Activated CD4-positive, alpha-beta T cell treated with anti-CD3 and anti-CD28 coated beads for 4 hours (primary cell): ENCODE measurements at places on chromosomes 5 and 9.

DNA sequence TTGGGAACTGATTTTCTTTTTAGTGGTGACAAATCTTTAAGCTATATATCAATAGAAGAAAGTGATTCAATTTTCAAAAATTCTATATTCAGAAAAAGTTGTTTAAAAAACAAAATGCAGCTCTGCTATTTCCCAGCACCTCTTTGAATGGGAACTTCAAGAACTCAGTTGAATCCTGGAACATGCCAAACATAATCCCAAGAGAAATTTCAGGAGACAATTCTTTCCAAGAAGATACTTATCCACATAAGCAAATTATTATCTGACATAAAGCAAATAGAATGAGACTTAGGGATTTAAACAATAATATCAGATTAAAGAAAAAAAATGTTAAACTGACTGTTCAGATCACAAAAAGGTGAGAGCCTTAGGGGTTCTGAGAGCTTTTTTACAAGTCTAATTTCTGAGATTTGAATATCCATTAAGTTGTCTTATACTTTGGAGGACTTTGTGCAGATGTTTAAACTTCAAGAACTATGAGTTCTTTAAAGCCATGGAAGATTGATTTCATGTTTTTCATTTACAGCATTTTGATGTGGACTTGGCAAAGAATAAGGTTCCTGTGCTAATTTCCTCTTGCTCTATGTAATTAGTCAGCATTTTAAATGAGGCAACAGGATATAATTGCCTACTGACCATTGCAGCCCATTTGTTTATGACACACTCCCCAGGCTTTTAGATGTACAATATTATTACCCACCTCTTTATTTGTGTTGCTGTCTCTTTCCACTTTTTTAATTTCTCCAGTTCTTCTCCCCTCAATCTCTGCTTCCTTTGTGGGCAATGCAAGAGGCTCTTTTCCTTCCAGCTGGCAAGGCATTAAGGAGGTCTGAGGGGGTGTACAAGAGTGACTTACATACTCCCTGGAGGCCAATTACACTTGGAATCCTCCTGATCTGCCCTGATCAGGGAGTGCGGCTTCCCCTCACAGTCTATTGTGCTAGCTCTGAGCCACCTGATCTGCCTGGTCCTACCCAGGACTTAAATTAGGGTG, 419.1 kb downstream of the NR2F1-AS1 start:
- DNase-seq: no peak

DNA sequence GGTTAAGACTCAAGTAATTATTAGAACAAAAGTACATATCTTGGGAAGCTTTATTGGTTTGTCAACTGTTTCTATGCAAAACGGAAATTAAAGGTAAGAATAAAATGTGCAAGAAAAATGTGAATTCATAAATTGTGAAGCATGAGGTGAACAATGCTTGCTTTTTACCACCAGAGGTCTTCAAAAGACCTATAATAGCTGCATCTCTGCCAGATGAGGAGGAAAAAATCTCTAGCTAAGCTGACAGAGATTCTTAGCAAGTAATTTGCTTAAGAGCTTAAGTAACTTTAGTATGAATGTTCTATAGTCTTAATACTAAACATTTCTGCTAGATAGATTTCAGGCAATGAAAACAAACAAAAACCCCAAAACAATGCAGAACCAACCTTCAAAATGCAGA, 54.1 kb downstream of the MRPS30 start:
- DNase-seq: no peak

DNA sequence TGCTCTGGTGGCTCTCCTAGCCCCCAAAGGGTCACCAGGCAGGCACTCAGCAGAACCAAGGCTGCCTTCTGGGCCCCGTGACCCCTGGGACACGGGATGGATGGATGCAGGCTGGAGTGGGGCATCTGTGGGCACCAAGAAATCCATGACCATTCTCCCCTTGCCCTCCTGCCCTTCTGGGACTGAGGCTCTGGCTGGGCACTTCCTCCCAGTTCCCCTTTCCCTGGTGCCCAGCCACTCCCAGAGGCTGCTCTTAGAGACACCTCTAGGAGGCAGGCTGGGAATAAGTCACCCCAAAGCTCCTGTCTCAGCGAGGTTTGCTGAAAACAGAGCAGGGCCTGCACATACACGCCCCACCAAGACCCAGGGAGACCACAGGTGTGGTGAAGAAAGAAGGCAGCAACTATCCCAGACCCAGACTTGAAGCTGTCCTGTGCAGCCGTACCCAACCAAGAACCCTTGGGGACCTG, 943 bp downstream of the STING1 start:
- DNase-seq: no peak

DNA sequence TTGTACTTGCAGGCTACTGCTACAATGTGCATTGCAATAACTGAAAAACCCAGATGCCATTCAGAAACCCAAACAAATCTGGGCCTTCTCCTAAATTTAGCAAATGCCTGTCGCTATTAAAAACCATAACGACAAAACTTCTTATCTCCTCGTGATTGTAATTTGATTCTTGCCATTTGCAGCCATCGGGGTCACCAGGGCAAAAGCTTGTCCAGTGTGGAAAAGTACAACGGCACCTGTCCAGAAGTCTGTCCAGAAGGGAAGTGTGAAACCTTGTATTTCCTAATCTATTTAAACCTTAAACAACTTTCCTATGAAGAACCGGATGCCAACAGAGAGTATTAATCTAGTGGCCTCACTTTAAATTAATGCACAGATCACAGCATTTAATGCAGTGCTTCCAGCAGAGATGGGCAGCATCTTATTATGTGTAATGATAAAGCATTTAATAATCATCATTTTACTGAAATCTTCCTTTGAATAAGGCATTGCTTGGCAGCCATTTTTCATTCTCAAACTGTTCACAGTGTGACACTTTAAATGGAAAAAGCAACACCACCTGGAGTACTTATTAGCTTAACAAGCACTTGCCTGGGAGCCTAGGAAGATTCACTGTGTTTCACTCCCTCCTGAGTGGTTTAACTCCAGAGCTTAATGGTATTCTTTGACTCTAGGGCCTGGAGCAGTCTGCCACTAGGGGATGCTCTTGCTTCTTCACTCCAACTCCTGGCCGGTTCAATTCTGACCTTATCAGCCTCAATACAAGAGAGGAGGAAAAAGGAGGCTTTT, 4.9 kb upstream of the C7 start:
- no peak for DNase-seq

DNA sequence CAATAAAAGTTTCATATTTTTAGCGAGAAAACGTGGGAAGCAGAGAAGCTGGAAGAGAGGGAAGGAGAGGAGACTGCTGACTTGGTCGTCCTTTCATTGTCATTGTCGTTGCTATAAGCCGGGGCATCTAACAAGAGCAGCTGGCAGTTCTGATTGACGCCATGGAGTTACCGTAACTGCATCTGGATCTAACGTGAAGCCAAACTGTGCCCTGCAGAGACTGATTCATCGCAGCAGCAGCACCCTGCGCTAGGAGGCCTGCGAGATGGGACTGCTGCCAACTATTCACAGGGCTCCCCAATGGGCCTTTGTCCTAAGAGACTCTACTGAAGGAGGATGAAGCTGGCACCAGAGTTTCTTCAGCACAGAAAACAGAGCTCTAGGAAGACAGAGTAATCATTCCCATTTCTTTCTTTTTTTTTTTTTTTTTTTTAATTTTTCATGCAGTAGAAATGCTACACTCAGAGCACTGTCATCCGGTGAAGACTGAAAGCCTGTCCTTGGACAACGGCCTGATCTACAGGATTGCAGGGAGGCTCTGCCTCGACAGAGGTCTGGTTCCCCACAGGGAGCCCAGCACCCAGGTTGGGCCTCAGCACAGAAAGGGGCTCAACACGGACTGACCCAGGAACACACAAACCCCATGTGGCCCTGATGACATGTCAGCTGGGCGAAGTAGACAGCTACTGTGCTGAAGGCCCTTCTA, 47.8 kb downstream of the RETREG1 start:
- DNase-seq: no peak

DNA sequence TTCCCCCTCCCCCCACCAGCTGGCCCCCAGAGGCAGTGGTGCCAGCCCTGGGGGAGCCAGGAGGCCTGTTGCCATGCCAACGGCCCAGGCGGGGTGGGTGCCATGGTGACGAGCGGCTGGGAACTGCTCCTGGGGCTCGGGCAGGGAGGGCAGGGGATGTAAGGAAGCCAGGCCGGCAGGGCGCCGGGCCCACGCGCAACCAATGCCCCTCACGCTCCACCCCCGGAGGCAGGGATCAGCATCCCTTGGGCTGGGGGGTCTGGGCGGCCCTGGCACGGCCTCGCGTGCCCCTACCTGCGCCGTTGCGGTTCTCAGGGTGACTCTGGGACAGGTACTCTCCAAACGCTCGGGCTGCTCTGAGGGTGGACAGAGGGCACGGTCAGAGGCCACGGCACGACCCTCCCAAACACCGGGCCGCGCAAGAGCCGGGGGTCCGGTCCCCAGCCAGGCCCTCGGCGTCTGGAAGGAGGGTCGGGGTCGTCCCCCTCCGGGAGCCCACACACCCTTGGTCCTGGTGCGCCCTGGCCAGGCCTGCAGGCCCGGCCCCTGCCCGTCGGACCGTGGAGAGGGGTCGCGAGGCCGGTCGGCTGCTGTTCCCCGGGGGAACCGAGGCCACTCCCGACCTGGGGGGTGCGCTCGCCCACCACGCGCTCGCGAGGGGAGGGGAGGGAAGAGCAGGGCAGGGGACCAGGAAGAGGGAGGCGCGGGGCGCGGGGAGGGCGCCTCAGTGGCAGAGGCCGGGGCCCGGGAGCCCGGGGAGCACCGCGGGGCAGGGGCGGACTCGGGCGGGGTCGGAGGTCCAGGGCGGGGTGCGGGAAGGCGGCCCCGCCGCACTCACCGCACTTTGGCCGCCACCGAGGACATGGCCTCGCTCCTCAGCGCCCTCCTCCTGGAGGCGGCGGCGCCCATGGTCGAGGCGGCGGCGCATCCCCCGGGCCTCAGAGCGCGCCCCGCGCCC, 661 bp downstream of the NSMF start:
- DNase-seq: no peak
